ENCODE measurements at places on chromosomes 3 and 15.

GRCh38 chr3:61460636-61461035 lies 100.7 kb upstream of the PTPRG start:
- DNase-seq: no peak

DNA sequence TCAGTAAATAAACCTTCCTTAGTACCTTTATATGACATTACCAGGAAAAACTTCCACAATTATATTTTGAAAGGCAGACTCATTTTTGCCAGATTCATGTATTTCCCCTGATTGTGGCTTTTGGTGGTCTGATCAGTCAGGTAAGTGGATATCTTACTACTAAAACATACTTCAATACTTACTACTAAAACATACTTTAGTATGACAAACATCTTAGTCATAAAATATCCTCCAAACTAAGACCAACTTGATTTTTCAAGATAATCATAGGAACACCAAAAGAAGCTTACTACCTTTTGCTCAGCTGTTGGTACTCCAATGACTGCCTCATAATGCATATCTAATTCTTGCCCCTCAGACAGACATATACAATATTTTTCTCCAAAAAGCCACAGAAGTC lies 9.3 kb downstream of the TJP1 start:
- DNase-seq: no peak

GRCh38 chr3:154275965-154276364 lies 48.3 kb downstream of the DHX36 start:
- DNase-seq: no peak

DNA sequence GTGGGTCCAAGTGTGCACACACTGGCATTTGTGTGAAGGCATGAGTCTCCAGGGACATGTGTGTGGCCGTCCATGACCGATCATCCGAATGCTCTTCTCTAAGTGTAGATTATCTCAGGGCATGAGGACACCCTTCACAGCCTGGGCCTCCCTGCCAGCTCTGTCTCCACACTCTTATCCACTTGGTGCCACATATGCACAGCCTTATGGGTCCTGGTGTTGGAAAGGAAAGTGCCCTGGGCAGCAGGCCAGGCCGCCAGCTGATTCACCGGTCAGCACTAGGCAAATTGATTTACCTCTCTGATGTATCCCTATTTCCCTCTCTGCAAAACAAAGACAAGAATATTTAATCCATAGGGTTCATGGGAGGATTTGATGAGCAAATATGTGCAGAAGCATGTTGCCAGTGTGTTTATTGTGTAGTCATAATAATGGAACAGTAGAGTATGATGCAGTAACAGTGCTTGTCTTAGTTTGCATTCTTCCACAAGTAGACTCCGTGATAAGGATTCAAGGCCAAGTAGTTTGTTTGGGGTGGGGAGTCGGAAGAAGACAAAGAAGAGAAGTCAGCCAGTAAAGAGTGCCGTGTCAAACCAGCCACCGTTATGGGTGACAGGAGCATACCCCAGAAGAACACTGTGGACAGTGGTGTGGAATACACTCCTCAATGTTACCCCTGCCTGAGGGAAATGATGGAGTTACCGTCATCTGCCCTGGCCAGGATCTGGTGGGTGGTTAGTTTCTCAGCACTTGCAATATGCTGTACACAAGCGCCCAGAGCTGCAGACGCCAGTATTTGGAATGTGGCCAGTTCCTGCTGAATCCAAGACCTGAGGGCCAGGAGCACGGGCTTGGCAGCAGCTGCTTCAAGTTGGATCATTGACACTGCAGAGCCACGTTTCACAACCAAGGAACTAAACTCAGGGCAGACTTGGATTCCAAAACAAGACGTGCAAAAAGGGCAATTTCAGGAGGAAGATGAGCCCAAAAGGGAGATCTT lies 85.1 kb downstream of the MTHFS start:
- DNase-seq: no peak

DNA sequence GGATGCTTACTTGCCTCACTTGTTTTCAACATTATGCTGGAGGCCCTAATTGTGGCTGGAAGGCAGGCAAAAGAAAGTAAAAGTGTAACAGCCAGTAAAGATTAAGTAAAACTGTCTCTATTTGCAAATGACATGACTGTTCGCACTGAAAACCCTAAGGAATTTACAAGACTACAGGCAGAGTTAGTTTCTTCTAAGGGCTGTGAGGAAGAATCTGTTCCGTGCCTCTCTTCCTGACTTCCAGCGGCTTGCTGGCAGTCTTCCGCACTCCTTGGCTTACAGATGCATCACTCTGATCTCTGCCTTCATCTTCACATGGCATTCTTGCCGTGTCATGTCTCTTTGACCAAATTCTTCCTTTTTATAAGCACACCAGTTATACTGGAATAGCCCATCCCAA lies 86.1 kb downstream of the DLG1 start:
- DNase-seq: no peak

DNA sequence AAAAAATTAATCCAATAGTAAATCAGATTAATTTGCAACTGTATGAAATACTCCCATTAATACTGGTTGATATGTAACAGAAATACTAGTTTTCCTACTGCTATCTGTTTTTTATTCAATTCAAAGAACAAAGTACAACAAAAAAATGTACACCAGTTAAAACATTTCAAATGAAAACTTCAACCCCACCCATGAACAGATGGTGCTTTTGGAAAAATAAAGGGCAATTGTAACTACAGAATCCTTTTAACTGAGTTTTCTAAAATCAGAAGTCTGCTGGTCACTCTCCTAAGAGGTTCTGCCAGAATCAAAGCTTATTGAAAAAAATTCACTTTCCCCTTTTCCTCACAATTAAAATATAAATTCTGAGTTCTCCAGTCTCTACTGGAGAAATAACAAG lies 34.3 kb downstream of the DENND6A start:
- DNase-seq: no peak

GRCh38 chr3:48688032-48688736 lies 2.5 kb upstream of the NCKIPSD start:
- DNase-seq: no peak

DNA sequence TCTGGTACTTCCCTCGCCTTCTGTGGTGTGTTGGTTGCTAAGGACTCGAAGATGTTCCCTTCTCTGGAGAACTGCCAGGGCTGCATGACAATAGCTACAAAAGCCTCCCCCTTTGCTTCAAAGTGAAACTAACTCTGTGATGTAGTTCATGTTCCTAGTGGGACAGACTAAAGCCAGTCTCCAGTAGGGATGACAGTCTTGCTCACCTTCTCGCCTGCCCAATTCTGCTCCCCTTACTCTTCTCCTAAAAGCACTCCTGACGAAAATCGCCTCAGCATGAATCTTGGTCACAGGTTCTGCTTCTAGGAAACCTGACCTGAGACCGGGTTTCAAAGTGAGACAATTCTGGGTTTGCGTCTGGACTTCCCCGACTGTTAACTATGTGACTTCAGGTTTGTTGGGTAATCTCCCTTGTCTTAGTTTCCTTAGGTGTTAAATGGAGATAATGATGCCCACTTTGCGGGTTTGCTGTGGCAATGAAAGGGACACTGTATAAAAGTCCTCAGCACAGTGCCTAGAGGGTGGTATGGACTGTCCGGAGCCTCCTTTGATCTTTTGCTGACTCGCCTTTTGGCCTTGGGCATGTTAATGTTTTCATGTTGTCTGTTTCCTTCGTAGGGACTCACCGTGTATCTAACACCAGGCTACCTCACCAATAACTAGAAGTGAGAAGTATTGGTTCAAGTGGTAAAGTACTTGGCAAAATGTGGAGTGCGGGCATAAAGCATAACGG lies 24.9 kb upstream of the THRB start:
- no peak for DNase-seq

- no peak for DNase-seq
These were observed 136.6 kb upstream of the SMAD3 start for GRCh38 chr15:66928784-66929183.

- DNase-seq: no peak
These were observed 18.0 kb downstream of the KLHL24 start for GRCh38 chr3:183653209-183654064.

DNA sequence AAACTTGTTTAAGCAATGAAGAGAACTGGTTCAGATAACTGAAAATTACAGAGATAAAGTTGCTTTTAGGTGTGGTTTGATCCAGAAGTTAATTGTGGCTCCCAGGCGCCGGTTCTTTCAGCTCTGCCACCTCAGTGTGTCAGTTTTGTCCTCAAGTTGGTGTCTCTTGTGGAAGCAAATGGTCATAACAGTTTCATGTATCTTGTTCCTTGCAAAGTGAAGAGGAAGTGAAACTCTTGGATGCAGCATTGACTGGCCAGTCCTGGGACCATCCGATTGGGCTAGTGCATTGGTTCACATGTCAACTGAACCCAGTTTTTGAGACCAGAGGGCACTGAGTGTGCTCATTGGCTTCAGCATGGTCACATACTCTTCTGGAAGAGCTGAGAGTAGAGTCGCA lies 181.4 kb upstream of the GRM7 start:
- no peak for DNase-seq

GRCh38 chr3:83023086-83023485 lies 1261.6 kb upstream of the GBE1 start:
- no peak for DNase-seq
